Stimulated activated CD4-positive, alpha-beta T cell treated with anti-CD3 and anti-CD28 coated beads, TNF-alpha, amount 100 ng/mL, for 24 hours (primary cell): ENCODE measurements at places on chromosomes 11 and 22.

DNA sequence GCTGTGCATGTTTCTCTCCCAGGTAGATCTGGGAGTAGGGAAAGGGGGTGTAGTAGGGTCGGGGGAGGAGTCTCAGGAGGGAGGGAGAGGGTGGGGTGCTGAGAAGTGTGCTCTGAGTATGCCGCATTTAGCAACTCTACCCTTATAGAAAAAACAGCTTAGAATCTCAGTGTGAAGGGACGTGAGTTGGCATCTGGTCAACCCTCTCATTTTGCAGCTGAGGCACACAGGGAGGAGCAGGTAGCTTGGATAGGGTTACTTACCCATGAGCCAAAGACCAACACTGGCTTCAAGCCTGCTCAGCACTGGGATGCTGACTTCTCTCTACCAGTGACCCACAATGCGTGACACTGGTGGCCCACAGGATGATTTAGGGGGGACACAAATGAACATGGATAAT, 95.9 kb downstream of the FBXO7 start:
- DNase-seq, result no peak

DNA sequence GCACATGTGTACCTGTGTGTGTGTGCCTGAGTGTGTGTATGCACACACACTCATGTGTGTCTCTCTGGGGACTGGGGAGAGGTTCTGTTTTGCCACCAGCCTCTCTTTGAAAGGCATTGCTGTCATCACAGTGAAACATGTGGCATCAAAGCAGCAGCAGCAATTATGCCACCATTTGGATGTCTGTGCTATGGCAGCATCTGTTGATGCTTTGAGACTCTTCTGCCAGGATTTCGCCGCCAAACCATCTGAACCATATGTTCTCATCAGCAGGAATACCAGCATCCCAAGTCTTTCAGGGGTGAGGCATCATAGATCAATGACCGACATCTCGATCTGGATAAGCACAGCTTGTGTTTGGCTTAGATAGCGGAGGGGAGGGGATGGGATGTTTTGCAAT, 168.6 kb downstream of the FAT3 start:
- no peak for DNase-seq

DNA sequence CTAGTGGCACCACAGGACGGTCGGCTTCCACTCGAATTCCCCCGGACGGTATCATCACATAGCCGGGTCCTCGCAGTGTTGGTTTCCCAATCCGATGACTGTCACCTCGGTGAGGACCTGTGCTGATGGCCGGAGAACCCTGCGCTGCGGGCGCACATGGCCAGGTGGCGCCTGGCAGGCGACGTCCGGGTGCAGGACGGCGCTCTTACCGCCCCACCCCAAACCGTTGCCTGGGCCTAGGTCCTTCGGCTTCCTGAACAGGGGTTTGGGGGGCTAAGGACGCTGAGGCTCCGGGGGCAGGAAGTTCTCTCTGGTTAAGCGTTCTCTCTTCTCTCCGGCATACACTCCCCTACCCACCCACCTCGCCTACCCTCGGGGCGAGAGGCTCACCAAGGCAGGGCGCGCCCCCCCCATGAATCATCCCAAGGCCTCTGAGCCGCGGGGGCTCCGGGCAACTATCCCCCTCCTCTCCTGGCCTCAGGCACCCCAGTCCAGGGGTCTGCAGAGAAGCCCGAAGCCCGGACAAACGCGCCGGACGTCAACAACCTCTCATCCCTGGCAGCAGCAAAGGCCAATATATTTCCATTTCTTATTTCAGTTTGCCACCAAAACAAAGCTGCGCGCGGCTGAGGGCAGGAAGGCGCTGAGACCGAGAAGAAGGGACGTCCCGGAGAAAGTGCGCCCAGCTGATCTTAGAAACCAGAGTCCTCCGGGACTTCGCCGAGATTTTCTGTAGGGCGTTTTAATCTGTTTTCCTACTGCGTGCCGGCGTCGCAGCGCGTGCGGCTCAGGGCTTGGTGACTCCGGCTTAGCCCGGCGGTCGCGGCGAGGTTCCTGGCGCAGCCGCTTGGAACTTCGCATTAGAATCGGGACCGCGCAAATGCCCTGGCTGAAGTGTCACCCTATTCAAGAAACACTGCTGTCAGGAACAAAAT, 5.6 kb downstream of the ALX4 start:
- no peak for DNase-seq

DNA sequence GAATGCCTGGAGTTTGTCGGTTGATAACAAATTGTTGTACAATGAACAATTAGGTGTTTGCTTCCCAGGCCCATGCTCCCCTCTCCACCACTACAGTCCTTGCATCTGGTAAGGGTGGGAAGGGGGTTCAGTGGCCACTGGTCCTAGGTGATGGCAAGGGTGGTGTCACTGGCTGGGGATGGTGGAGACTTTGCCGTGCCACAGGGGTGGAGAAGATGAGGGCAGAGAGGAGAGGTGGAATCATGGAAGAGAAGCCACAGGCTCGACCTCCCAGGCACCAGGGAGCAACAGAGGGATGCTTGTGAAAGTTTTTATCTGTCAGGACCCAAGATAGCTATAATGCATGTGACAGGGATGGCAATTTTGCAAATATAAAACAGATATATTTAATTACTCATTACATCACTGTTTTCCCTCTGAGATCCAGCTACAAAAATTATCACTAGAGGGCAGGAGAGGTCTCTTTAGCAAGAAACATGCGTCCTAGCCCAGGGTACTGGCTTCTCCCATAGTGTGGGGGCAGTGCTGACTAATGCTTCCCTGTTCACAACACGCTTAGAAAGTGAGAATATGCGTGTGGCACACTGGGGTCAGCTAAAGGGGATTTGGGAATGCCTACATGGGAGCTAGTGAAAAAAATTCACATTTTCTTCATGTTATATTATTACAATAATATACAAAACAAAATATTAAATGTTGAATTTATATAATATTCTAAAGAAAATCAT, 49.0 kb upstream of the AMPD3 start:
- peak; percentile 39 for DNase-seq

- no peak for DNase-seq
Measured at GRCh38 chr11:86535773-86536172, 136.6 kb downstream of the ME3 start.

DNA sequence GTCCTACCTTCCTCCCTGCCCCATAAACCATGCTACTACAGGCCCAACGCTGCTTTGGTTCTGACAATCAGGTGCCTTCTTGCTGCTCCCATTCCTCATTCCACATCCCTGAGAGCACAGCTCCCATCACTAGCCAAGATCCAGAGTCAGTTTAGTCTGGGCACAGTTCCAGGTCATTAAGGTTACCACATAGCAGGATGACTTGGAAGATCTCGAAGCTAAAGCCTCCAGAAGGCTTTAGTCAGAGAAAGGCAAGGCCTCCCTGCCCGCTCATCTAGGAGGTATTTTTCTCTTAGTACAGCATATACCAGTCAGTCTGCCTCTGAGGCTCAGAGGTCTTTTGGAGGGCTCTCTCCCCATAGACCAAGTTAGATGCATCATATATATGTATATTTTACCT, 30.3 kb downstream of the TRIM66 start:
- DNase-seq, result no peak

DNA sequence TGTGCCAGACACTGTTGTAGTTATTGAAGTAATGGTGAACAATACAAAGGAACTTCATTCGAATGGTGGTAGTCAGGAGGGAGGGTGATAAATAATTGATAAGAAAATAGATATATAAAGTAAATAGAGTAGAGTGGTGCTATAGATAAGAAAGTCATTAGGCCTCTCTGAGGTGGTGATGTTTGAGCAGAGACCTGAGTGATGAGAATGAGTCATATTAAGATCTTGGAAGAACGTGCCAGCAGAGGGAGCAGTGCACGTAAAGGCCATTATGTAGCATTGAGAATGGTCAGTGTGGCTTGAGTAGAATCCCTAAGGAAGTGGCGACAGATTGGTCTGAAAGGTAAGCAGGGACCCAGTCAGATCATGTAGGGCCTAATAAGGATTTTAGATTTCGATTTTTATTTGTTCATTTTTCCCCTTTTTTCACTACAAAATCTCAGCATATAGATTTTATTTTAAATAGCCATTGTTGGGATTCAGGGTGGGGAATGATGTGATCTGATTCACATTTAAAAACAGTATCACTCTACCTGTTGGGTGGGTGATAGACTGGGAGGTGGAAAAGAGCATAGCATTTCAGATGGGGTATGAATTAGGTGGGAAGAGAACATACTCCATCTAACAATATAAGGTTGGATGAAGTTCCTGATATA, 44.7 kb downstream of the CCDC90B start:
- no peak for DNase-seq

DNA sequence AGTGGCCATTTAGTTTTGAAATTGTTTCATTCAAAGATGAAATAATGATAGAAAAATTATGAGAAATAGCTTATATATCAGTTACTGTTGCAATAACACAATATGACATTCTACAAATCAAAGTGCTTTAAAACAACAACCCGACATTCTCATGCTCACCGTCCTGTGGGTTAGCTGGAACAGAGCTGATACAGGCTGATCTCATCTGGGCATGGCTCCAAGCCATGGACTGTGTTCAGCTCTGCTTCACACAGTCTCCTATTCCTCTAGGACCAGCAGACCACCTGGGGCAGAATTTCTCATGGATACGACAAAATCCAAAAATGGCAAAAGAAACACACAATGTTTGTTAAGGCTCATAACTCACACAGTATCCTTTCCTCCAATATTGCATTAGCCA, 178.6 kb downstream of the CNTN5 start:
- DNase-seq, result no peak

- DNase-seq, result no peak
Measured at GRCh38 chr11:26608507-26609146, 36.6 kb upstream of the MUC15 start.

- no peak for DNase-seq
Measured at GRCh38 chr11:65633390-65634108, 4.4 kb upstream of the SIPA1 start.

DNA sequence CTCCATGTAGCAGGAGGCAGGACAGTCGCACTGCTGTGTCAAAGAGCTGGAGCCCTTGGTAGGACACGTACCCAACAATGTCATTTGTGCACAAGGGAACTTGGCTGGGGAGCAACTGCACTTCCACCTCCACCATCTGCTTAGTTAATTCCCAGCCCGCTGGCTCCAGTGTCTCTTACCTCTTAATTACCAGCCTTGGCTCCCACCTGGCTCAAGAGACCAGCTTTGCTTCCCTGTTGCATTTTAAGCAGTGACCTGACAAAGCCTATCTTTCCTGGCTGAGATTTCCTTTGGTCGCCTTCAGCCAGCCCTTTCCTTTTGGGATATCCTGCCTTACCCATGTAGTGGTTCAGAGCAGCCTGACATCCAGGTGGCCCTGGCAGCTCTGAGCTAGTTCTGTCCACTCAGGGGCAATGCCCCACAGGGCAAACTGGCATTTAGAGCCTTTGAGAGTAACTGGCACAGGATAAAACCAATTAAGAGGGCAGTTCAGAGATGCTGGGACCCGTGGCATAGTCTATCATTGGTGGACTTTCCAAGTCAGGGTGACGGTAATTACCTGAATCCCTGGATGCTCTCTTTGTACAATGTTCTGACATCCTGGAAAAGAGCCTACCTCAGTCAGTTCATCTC, 212.6 kb upstream of the SORL1-AS1 start:
- DNase-seq, result no peak

DNA sequence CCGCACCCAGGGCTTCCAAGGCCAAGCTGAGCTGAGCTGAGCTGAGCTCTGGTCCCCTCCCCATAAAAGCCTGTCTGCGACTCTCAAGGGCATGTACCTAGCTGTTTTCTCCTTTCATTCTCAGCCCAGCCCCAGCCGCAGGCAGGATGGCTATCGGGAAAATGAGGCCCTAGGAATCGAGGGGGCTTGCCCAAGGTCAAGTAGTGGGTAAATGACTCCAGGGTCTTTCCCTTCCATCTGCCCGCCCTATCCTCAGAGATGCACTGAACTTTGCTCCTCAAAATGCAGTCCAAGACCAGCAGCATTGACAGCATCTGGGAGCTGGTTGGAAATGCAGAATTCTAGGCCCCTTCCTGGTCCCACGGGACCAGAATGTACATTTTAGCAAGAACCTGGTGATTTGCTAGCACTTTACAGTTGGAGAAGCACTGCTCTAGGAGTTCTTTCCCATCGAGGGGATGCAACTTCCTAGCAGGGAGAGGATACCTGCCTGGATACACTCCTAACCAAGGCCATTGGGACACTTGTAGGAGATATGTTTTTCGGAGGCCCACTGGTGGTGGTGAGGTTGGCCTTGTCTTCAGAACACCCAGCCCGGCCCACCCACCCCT, 43.2 kb upstream of the ACCSL start:
- DNase-seq, result no peak

DNA sequence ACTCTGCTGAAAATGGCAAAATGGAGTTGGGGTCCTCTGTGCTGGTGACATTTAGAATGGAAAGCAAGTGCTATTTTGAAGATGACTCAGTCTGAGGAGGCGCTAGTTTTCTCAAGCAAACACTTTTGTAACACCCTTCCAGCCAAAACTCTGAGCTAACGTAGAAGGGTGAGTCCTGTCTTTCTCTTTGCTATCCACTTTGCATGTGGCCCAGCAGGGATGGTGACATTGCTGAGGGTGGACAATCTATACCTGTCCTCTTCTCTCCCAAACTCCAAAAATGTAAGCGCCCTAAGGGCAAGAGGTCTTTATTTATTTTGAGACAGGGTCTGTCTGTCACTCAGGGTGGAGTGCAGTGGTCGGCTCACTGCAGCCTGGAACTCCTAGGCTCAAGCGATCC, 3.6 kb upstream of the KAT5 start:
- no peak for DNase-seq

- DNase-seq, result peak; percentile 56
Measured at GRCh38 chr11:128757235-128757711, 63.4 kb downstream of the FLI1 start.

GRCh38 chr22:46945481-46945880, 183.0 kb downstream of the TBC1D22A start:
- no peak for DNase-seq

- DNase-seq, result no peak
Measured at GRCh38 chr22:17921871-17922821, 102.2 kb downstream of the MICAL3 start.

- no peak for DNase-seq
Measured at GRCh38 chr11:36456156-36456555, 53.9 kb downstream of the TRAF6 start.

- DNase-seq, result no peak
Measured at GRCh38 chr11:34317036-34317360, 40.8 kb downstream of the ABTB2 start.

DNA sequence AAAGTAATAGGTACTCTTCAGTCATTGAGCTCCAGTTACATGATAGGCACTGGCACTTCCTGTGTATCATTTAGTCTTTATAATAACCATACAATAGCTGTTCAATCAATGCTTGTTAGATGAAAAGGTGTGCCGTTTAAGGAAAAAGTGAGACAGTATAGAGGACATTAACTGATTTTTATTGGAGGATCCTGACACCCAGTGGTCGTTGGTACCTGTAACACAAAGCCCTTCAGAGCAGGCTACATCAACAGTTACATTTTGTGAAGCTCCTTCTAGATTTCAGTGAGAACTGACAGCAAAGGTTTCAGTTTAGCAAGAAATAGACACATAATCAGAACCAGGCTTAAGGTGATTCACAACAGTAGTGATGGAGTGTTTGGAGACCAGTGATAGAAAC, 44.2 kb downstream of the CCDC81 start:
- no peak for DNase-seq

GRCh38 chr22:25172153-25172552, 27.5 kb upstream of the CRYBB3 start:
- peak; percentile 19 for DNase-seq

- DNase-seq, result no peak
Measured at GRCh38 chr11:21924262-21924661, 268.6 kb upstream of the ANO5 start.
